Stimulated activated CD4-positive, alpha-beta T cell treated with anti-CD3 and anti-CD28 coated beads, Interleukin-1b, Interleukin-23, amount 100 ng/mL, for 1 hour (primary cell): ENCODE measurements at places on chromosomes 16 and 17.

DNA sequence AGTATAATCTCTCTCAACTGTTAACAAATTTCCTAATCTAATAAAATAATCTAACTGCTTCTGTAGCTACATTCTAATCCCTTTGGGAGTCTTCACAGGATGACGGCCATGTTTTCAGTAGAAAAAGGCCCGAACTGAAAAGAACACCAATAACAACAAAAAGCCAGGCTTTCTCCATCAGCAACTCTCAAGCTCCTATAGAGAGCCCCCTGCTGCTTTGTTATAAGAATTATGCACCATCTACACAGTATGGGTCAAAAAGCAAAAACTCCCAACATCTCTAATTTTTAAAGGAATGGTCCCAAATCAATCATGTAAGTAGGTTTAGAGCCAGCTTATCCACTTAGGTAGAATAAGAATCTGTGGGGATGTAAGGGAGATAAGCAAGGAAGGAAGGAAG is 163.6 kb upstream of the C17orf78 start:
- no peak for DNase-seq

- no peak for DNase-seq
Observed at GRCh38 chr17:9090641-9091096, 69.4 kb downstream of the NTN1 start.

GRCh38 chr16:15658149-15658548 is 8.1 kb downstream of the NDE1 start:
- DNase-seq = no peak

DNA sequence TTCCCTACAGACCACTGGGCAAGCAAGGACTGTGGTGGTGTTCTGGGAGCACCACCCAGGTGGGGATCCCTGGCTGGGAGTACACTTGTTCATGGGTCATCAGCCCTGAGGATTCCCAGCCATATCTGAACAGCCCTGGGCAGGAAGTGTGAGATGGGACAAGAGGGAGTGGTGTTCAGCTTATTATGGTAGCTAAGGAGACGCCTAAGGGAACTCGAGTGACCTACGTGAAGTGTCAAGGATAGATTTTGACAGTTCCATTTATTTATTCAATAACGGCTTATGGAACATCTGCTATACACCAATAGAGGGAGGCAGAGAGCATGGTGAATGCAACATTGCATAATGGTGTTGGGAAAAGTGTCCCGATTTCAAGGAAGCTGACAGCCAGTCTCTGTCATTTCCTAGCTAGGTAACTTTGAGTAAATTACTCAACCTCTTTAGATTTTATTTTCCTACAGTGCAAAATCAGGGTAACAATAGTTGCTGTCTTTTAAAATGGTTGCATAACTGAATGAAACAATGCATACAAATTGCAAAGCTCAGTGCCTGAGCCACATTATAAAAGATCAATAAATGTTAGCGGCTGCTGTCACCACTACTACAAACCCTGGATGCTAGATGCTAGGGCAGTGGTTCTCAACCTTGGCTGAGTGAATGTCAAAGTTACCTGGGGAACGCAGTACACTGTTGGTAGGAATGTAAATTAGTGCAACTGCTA is 534.1 kb downstream of the GRIN2A start:
- no peak for DNase-seq

DNA sequence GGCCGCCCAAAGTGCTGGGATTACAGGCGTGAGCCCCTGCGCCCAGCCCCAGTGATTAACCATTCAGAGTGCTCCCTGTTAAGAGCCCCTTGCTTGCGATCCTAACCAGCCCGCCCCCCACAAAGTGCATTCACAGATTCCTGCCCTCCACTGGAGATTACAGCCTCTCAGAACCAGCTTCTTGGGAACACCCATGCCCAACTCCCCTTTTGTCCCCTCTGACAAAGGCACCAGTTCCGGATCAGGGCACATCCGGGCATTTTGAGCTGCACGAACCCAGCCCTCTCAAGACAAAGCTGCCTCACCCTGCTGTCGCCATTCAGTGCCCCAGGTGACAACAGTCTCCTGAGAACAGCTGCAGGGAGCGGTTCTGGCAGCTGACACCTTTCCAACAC is 848 bp upstream of the KRT19 start:
- no peak for DNase-seq

- no peak for DNase-seq
Observed at GRCh38 chr16:24988129-24988518, 27.0 kb downstream of the ARHGAP17 start.

GRCh38 chr16:54945063-54945462 is 14.4 kb downstream of the IRX5 start:
- no peak for DNase-seq

DNA sequence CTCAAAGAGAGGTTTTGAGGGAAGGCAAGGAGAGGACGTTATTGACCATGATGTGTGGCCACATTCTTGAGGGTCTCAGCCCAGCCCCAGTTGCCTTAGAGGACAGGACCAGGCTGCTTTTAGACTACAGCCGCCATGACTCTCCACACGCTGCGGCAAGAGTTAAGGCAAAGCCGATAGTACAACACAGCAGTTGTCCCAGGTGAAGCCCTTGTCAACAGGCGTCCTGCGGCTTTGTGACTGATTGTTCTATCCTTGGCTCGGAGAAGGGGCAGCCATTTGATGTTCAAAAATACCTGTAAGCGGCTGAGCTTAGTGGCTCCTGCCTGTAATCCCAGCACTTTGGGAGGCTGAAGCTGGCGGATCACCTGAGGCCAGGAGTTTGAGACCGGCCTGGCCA is 28.8 kb downstream of the TMEM92 start:
- no peak for DNase-seq

DNA sequence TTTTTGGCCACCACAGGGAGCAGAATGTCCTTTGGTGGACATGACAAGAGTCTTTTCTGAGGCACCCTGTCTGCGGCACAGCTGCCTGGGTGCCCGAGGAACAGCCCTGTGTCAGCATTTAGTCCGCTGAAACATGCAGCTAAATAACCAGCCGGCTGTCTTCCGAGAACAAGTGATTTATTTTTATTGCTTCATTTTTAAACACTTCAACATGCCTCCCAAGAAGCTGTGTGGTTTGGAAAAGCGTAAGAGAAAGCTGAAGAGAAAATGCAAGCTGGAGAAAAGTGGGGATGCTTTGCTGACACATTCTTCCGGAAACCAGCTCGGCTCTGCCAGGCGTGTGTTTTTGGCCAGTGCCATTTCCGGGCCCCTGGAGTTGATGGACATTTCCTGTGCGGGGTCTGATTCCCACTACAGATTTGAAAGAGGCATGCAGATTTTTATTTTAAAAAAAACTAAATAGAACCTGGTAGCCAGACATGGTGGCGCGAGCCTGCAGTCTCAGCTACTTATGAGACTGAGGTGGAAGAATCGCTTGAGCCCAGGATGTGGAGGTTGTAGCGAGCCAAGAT is 94.7 kb downstream of the SEC14L1 start:
- no peak for DNase-seq

DNA sequence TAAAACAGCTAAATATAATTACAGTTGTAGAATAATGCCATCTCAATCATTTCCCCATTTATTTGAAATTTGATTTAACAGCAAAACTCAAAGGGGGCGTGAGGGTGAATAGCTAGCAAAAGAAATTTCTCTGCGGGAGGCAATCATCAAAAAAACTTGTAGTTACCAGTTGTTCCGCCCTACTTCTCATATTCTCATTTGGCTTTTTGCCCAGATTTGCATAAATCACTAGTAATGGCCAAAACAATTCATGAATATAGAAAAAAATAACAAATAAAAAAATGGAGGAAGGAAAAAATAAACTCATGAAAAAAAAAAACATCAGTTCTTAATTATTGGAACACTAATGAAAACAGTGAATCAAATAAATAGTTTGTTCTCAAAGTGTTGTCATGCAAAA is 722.6 kb upstream of the KIF2B start:
- no peak for DNase-seq

- DNase-seq = no peak
Observed at GRCh38 chr17:48995304-48995973, 1.7 kb upstream of the IGF2BP1 start.

DNA sequence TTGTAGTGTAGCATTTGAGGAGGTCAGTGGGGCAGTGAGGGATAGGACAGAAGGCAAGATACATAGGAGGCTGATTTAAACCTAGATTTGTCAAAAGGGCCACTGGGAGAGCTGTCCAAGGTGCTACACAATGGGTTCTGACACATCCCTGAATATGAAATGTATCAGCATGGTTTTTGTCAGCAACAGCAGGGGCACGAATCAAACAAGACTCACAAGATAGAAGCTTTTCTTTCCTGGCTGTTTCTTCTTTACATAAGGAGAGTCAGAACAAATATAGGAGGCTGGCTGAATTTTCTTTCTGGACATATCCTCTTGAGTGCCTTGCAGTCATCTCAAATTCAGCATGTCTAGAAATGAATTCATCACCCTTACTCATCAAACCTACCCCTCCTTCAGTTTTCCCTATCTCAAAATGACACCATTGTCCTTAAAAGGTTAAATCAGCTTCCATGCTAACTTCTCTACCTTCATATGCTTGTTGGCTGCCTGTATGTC is 130.5 kb downstream of the NPIPB5 start:
- DNase-seq = no peak

DNA sequence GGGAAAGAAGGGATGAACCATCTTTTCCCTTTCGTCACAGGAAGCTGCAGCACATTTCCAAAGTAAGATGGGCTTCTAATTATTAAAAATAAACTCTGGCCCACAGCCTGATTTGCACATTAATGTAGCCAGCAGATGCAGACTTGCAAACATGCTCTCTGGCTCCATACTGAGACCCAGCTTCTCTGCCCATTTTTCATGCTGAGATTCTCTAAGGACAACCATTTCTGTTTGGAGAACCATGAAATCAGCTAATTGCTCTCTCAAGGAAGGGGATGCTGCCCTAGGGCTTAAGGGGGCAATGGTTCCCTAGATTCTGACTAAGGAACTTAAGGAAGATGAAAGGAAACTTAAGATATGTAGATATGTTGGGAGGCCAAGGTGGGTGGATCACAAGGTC is 63.0 kb upstream of the CES5A start:
- no peak for DNase-seq

DNA sequence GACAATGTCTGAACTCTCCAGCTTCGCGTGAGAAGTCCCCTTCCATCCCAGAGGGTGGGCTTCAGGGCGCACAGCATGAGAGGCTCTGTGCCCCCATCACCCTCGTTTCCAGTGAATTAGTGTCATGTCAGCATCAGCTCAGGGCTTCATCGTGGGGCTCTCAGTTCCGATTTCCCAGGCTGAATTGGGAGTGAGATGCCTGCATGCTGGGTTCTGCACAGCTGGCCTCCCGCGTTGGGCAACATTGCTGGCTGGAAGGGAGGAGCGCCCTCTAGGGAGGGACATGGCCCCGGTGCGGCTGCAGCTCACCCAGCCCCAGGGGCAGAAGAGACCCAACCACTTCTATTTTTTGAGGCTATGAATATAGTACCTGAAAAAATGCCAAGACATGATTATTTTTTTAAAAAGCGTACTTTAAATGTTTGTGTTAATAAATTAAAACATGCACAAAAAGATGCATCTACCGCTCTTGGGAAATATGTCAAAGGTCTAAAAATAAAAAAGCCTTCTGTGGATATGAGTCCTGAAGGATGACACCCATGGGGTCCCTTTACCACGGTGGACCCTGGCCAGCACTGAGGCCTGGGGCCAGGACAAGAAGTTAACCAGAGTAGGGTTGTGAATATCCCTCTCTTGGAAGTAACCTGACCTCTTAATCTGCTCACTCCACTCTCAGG is 10.5 kb upstream of the ITGAD start:
- peak; percentile 10 for DNase-seq

GRCh38 chr16:11742093-11742535 is 543 bp downstream of the TXNDC11 start:
- no peak for DNase-seq
